ENCODE measurements at places on chromosomes 12 and 14.
A peak's percentile ranks its signal among the peaks of the same experiment; 100 is the strongest.

GRCh38 chr14:89848165-89848564 is 106.4 kb downstream of the EFCAB11 start:
- DNase-seq: no peak

- DNase-seq: no peak
Measured at GRCh38 chr14:85454226-85454813, 75.6 kb upstream of the FLRT2 start.

GRCh38 chr12:21774358-21775132 is at the start of gene KCNJ8:
TSS of gene KCNJ8 (minus strand) at chr12:21774706. CDS start at chr12:21773616, 1,090 bp downstream.
- no peak for DNase-seq

DNA sequence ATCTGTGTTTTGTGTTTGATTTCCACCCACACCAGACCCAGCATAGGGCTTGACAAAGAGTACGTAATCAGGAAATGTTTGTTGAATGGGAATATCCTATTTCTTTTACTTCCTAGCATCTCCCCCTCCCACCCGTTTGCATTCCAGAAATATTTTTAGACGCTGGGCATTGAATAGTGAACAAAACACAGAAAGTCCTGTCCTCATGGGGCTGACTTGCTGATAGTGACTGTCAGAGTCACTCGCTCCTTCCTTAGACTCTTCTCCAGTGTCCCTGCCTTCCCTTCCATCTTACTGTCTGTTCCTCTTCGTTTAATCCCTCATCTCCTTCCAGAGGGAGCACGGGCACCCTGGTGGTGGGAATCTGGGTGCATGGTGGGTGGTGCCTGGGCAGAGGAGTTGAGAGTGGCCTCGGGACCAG is 53.6 kb downstream of the SLC25A47 start:
- no peak for DNase-seq

DNA sequence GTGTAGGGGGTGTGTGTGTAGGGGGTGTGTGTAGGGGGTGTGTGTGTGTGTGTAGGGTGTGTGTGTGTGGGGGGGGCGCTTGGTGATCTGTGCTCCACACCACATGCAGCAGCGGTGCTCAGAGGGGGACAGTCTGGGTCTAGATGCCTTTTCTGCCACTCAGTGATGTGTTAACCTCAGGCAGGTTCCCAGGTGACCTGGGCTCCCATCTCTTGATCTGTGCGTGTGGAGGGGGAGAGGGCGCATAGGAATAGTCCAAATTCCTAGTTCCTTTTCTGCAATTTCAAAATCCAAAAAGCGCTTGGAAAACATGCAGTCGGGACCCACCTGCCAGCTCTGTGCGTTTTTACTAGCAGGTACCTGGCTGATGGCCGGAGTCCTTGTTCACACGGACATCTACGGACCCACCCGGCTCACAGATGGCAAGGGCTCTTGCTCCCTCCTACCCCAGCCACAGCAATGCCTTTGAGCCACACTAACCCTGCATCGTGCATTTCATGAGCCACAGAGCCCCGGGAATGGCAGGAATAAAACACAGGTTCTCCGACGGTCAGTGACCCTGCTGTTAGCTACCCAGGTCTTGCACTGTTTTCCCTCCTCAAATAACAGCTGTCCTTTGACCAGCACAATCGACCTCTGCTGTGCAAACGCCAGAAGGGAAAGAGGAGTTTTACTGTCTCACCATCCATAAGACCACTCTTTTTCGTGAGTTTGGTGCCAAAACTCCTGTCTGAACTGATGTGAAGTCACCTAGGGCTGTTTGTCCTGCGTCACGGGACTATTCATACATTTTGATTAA is 120.8 kb downstream of the GLT1D1 start:
- DNase-seq: no peak

DNA sequence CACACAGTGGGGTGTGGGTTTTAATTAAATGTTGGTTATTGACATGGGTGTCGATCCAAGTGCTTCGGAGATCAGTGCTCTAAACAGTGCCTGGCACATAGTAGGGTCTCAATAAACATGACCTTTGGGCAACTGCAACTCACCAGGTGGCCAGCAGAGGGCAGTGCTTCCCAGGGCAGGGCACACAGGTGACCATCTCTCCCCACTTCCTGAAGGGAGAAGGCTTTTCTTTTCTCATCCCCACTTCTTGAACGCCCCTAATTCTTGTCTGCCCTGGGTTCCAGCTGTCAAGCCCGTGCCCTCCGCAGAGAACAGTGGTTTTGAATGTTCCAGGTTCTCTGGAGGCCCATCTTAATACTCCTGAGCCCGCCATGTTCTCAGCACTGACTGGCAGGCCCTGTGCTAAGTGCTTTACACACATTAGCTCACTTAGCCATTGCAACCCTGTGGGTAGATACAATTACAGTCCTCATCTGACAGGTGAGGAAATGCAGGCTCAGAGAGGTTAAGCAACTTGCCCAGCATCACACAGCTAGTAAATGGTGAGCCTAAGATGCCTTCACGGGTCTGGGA is 16.3 kb downstream of the RAPGEF3 start:
- DNase-seq: peak; percentile 70

GRCh38 chr12:96057986-96058553 is 22.7 kb upstream of the LTA4H start:
- no peak for DNase-seq

GRCh38 chr12:123273166-123273565 is 1.5 kb upstream of the CDK2AP1 start:
- DNase-seq: no peak

GRCh38 chr14:71006200-71006563 is 98.9 kb downstream of the PCNX1 start:
- DNase-seq: no peak

DNA sequence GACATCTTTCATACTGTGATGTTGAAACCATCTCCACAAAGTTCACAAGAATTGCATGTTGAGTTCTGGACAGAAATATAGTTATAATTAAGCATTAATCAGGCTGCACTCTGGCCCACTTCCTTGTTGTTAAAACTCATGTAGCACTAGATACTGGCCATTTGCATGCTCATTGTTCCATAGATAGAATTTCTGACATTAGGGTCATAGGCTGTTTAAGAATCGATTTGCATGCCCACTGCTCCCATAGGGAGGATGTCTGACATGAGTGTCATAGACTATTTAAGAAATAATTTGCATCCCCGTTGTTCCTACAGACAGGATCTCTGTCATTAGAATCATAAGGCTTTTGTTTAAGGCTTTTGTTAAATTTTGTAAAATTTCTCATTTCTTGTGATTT is 50.2 kb downstream of the MYF5 start:
- DNase-seq: no peak

DNA sequence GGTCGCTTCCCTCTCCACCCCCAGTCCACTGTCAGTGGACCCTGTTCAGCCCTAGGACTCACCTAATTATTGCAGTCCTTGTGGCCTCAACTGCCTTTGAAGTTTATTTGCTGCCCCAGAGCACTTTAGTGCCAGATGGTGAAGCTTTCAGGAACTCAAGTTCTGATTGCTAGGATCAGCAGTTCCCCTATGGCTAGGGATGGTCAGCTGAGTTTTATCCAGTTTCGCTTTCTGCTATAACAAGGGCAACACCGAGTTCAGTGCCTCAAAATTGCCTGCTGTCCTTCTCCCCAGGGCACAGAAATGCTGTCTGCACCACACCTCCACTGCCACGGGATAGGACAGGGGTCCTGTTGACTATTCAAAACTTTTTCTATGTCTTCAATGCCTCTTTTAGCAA is 295.0 kb downstream of the GPHN start:
- DNase-seq: no peak

DNA sequence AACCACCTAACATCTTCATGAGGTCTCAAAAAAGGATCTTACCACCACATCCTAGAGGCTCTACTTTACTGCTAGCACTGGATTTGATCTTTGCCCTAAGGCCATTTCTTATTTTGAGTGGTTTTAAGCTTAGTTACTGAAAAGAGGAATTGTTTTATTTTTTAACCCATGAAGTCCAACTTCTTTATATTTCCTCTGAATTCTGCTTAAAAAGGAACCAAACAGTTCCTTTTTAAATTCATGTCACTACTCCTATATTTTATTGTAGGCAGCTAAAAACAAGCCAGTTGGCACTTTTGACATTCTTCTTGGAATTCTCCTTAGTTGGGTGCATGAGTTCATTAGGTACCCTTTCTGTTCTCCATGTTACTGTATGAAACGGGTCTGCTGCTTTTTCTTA is 76.4 kb downstream of the FGD4 start:
- no peak for DNase-seq

GRCh38 chr12:110845339-110845682 is 1.5 kb upstream of the CCDC63 start:
- no peak for DNase-seq

GRCh38 chr12:10453156-10453555 is at the start of gene KLRC1:
TSS of gene KLRC1 (minus strand) at chr12:10453377. CDS start at chr12:10451156, 2,221 bp downstream.
- no peak for DNase-seq

DNA sequence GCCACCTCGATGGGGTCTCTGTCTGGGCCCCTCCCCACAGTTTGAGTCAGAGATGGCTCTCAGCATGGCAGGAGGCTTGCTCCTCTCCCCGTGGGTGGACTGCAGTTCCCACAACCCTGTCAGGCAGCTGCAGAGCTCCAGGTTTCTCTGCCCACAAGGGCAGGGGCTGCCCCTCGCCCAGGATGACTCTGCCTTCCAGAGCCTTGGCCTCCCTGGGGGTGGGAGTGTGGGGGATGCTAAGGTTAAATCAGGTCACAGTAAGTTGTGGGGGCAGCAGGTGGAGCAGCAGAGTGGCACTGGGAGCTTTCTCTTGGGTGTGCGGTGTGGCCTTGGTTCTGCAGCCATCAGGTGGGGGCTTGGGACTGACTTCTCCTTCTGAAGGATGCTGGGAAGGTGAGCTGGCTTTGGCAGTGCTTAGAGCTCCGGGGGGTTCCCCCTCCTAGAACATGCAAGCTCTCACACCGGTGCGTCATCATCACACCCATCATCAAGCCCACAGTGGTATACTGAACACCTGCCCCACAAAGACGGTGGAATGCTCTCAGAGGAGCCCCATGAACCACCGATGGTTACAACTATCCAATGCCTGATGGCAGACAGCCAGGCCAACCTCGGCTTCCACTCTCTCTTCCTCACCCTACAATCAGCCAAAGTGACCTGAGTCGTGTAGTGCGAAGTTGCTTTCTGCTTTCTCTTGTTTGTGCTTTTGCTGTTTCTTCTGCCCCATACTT is 39.7 kb downstream of the ERH start:
- no peak for DNase-seq

GRCh38 chr12:49809906-49810389 is 18.3 kb downstream of the NCKAP5L start:
- no peak for DNase-seq

- no peak for DNase-seq
Measured at GRCh38 chr12:125169870-125170269, 104.6 kb downstream of the AACS start.

DNA sequence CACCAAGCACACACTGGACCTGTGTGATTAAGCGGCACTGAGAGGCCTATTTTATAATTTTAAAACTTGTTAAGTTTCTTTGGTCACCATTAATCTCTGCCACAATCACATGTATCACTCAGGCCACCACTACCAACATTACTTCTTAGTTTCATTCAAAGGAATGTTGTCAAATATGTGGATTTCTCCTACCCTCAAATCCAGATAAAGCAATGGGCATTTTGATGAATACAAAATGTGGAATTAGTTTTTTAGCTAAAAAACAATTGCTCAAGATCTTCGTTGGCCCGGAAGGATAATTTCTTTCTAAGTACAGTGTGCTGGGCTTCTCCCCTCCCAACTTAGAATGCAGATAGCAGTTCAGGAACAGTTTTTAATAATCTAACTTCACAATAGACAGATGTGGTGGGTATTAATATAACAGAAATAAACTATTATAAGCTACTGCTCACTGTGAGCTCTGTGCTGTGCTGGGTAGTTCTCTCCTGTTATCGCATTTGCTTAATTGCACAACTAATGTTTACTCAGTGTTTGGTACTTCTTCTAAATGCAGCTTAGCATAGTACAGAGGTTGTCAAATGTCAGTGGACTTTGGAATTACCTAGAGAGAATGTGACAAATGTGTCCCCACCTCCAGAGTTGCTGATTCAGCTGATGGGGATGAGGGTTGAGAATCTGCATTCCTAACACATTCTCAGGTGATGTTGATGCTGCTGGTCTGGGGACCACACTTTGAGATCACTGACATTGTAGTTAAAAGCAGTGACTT is 266.7 kb upstream of the AMIGO2 start:
- DNase-seq: no peak

- DNase-seq: peak; percentile 45
Measured at GRCh38 chr14:75566321-75566720, 12.1 kb upstream of the FLVCR2 start.

GRCh38 chr12:55996201-55996714 is 818 bp upstream of the SUOX start:
- DNase-seq: peak; percentile 55
